ENCODE measurements at places on chromosomes 2 and 18. TPM values are rescaled to one million over a fixed set of nuclear protein-coding genes. Genes with fewer than 3 reads are reported as not detected.

DNA sequence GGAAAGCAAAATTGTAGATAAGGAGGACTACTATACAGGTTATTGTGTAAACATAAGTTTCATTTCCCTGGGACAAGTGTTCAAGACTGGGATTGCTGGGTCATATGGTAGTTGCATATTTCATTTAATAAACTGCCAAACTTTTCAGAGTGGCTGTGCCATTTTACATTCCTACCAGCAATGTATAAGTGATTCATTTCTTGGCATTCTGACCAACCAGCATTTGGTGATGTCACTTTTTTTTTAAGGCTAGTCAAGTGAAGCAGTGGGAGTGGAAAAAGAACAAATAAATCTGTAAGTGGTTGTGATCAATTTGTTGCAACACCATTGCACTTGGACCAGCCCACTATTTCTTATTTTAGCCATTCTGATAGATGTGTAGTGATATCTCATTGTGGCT lies 5.2 kb upstream of the CHCHD5 start:
- DNase-seq, result no peak

DNA sequence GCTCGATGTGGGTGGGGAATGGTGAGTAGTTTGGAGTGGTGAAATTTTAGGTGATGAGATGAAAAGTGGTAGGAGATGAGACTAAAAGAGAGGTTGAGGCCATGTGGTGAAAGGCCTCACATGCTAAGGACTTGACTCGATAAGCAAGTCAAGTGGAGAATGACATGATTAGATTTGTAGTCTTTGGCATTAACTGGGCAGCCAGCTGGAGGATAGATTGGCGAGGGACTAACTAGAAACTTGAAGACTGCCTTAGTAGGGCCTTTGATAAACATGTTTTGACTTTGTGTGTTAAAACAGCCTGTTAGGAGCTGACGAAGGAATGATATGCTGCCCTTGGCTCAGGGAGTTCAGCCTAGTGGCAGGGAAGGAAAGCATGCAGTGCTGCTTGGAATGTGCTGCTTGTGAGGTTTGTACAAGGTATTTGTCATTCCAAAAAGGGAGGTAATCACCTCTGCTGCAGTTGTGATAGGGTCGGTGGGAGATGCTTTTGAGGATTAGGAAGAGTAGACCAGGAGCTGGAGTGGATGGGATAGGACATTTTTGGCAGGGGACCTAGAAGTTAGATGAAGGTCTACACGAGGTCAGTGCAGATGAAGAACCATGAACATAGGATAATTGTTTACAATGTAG lies 22.0 kb downstream of the PHLPP1 start:
- DNase-seq, result no peak

GRCh38 chr18:44216169-44216568 lies 464.5 kb upstream of the SETBP1 start:
- no peak for DNase-seq

- DNase-seq, result no peak
These were observed 55.4 kb upstream of the ZNF396 start for GRCh38 chr18:35432565-35433001.

- no peak for DNase-seq
These were observed 1.0 kb downstream of the CHRNG start for GRCh38 chr2:232540441-232541041.

- no peak for DNase-seq
These were observed 354.1 kb downstream of the TXNL1 start for GRCh38 chr18:56284319-56284718.

- no peak for DNase-seq
These were observed 42.8 kb upstream of the PTMA start for GRCh38 chr2:231665245-231666170.

DNA sequence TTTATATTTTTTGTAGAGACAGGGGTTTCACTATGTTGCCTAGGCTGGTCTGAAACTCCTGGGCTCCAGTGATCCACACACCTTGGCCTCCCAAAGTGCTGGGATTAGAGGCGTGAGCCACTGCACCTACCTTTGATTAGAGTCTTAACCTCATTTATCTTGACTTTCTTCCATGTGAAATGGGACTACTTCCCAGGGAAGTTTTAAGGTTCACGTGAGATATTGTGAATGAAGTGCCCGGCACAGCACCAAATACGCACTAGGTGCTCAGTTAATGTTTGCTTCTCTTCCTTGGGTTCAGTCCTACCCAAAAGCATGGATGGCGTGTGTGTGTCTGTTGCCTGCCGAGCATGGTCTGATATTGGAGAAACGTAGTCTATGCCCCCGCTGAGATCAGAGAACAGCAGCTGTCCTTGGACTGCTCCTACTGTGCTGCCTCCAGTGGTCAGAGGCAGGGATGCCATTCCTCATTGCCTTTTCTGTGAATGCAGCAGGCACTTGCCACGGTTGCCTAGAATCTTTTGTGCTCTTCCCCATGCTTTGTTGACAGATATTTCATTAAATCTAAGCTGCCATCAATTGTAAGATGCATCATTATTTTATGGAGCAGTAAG lies 12.3 kb upstream of the TFCP2L1 start:
- peak; percentile 63 for DNase-seq

GRCh38 chr18:23779696-23780303 lies 90.5 kb downstream of the LAMA3 start:
- no peak for DNase-seq

DNA sequence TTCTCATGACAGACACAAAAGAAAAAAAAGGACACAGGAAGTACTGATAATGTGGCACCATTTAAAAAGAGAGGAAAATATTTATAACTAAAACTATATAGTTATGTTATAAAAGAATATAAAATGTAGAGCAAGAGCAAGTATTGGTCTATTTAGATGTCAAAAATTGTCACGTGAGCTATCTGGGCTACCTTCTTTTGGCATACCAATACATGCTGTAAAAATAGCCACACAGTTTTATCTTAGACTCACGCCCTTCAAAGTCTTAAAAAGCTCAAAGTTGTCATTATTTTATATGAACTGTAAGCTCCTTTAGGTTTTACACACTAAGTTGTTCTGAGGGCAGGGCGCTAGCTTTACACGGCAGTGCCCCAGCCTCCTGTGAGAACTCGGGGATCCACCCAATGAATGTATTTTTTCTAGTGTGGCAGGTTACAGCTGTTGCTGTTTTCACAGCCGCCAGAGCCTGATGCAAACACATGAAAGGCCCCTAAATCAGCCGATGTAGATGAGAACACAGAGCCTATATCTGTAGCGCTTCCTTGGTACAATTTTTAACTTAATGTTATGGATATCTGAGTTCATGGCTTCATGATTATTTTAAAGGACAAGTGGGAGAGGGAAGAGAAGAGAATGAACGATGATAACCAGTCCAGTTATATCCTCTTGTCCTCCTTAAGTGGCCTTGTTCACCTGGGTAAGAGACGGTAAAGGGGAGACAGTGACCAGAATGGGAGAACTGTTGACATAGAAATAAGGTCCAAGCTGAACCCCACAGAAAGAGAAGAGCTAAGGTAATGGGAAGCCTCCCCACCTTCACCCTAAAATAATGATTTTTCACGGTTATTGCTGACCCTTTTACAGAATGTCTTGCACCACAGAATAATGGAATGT lies 130.8 kb downstream of the CACNB4 start:
- no peak for DNase-seq

GRCh38 chr18:59848002-59848401 lies 51.8 kb upstream of the PMAIP1 start:
- no peak for DNase-seq

- no peak for DNase-seq
These were observed 101.7 kb upstream of the LGALSL start for GRCh38 chr2:64352292-64352691.

DNA sequence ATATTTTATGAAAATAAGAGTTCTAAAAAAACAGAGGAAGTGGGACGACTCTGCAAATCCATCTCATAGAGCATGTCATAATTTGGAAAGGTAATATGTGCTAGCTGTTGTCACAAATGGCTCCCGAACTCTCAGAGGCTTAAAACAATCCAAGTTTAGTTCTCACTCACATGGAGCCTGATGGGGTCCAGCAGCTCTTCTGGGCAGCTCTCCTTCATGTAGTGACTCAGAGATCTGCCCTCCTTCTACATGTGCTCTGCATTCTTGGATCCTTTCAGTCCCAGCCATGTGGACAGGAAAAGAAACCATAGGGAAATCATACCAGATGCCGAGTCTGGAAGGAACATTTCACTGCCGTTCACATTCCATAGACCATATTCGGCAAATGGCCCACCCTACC lies 180.1 kb upstream of the APCDD1 start:
- no peak for DNase-seq

DNA sequence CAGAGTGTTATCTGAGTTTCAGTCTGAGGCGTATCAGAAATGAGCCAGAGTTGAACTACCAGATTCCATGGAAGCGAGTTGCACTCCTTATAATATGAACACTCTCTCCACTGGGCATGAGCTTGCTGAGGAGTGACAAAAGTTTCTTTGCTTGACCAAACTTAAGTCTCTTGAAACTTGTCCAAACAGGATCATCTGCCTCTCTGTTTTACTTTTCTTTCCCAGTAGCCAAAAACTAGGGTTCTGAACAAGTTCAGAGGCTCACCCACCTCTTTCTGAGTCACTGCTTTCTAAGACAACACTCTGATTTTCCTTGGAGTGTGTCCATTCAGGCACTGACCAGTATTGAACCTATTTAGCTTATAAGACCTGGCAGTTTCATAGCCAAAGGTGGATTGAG lies 233.2 kb upstream of the TCF4 start:
- no peak for DNase-seq

- no peak for DNase-seq
These were observed 310.5 kb downstream of the SATB2 start for GRCh38 chr2:199147216-199147615.

DNA sequence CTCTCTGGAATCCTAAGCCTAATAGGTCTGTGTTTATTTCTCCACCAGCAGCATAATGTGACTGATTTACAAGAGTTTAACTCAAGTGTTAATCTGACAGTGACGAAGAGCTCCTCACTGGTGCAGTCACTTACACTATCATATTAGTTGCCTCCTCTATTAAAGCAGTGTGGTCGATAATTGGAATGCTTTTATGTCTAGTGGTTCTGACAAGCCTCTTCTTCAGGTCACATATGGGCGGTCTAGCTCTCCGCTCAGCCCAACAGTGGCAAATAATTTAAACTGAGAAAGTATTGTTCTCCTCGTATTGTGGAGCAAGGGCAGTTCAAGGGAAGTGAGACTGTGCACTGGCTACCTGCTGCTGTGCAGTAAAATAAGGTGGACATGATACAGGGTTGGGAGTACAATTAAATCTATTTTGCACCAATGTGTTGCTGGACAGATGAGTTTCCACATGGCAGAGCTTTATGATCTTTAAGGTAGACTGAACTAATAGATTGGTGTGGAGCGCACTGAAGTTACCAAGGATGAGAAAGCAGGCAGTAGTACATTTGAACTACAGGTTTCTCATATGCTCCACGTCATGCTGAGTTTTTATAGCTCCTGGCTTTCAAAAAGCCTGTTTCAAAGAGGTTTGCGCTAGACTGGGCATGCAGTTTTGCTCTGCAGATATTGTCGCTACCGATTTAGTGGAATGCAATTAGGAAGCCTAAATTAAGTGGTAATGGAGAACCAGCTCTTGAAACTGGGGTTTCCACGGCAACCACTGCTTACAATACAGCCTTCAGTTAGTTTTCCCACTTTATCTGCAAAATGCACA lies 151.7 kb upstream of the POU3F3 start:
- DNase-seq, result no peak

GRCh38 chr2:241412144-241412543 lies 56.1 kb downstream of the FARP2 start:
- DNase-seq, result no peak

GRCh38 chr2:60215386-60215901 lies 338.0 kb downstream of the BCL11A start:
- DNase-seq, result peak; percentile 48

- DNase-seq, result no peak
These were observed 607.5 kb upstream of the SLC39A10 start for GRCh38 chr2:195049372-195050031.

DNA sequence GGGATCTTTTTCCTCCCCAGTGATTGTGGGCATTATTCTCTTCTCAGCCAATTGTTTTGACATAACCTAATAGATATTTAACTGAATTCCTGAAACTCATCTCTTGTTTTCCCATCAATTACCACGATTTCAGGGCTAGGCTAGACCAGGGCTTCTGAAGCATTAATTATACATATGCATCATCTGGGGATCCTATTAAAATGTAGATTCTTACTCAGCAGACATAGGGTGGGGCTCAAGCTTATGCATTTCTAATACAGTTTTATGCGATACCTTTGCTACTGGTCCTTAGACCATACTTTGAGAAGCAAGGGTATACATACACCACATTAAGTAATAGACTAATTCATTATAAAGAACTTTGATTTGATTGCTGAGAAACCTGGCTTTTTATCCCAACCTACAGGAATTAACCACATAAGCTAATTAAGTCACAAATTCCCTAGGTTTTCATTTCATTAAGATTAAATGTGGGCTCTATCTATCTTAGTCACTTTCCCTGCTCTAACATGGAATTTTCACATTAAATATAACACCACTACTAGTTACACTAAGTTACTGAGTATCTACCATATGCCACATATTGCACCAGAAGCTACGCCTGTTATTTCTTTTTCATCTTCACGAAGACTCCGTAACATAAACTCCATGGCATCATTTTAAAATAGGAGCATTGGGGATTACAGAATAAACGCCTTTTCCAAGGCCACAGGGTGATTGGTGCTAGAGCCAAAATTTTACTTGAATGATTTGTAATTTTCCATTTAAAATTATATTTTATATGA lies 417.5 kb downstream of the DPP10 start:
- DNase-seq, result no peak

GRCh38 chr2:129914538-129915302 lies 64.7 kb upstream of the RAB6C start:
- DNase-seq, result peak; percentile 55

DNA sequence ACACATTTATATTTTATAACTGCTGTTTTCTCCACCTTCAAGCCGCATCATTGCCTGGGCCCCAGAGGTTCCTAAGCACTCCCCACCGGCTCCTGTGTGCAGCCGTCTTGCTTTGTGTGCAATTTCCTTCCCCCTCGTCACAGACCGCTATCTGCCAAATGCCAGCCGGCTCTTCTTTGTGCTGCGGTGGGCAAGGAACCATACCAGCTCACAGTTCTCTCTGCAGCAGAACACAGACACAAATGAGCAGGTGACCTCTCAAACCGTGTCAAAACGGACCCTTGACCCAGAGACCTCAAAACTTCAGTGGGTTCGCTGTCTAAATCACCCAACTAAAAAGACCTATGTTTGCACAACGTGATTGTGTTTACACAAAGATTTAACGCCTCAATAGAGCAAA lies 58.2 kb downstream of the KLF7 start:
- DNase-seq, result no peak

The KCNK3 gene
- total RNA-seq, result 20.5 TPM

The TEX44 gene
- total RNA-seq, result not detected

The MPP4 gene
- not detected for total RNA-seq

The ARHGEF33 gene
- 0.33 TPM for total RNA-seq

The C2orf72 gene
- 52.1 TPM for total RNA-seq

The UPP2 gene
- not detected for total RNA-seq

The RBM44 gene
- 1.6 TPM for total RNA-seq

The LRRFIP1 gene
- total RNA-seq, result 49.8 TPM

The BARD1 gene
- 4.4 TPM for total RNA-seq

The CROCC2 gene
- total RNA-seq, result not detected

The SERPINB4 gene
- not detected for total RNA-seq

The MAL gene
- not detected for total RNA-seq
